Activated naive CD4-positive, alpha-beta T cell treated with Interleukin-2 at 50 U/mL for 16 hours (primary cell): ENCODE measurements at places on chromosomes 3 and 15.

DNA sequence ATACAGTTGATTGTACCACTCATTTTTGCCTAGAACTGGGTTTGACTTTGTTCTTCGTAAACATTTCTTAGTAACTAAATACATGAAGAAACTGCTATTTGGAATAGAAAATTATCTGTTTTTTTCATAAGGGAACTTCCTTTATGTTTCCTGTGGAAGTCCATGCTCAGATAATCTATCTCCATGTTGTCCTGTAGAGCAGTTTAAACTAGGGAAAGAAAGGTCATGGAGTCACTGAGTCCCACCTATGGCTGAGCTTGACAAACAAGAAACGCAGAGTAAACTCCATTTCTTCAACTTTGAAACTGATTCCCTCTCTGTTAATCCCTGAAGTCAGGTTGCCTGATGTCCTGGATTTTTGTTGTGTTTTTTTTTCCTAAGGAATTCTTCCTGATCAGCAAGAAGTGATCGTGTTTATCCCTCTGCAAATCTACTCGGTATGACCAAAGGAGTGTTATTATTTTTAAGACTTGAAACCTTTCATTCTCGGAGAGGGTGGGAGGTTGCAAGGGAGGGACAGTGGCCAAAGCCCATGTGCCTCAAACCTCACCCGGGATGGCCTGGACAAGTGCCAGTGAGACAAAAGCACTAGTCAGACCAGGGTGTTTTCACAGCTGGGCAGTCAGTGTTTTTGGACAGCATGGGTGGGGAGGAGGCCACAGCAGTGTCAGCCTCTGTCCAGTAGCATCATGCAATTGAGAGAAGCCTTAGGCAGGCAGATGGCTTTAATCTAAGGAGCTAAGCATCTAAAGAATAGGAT, 129.8 kb upstream of the PHLDB2 start:
- no peak for DNase-seq

GRCh38 chr15:90173372-90173771, 27.8 kb upstream of the SEMA4B start:
- no peak for DNase-seq

GRCh38 chr3:12541625-12542024, 3.7 kb downstream of the MKRN2OS start:
- DNase-seq: no peak

DNA sequence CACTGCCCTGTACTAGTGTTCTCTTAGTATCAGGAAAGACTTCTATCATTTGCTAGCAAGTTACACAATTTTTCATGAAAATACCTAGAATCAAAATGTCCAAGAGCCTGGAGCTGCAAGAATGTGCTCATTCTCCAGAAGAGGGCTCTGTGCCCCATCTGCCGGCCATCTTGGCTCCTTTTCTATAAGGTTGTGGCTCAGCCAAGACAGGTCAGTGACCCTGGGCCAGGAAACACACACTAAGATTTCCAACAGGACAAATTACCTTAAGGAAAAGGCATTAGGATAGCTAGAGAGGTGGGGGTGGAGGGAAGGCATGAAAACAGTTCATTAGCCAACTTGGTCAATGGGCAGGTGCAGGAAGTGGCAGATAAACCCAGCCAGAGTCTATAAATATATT, 20.7 kb downstream of the TIMP4 start:
- peak; percentile 17 for DNase-seq

GRCh38 chr3:173639098-173639497, 241.6 kb downstream of the NLGN1 start:
- no peak for DNase-seq

- DNase-seq: no peak
These were observed 30.7 kb downstream of the LRTM1 start for GRCh38 chr3:54897028-54897711.
